ENCODE measurements at places on chromosomes 5 and 9. TPM values are rescaled to one million over a fixed set of nuclear protein-coding genes. Genes with fewer than 3 reads are reported as not detected.

The EXOSC3 gene
- total RNA-seq: 40.6 TPM

The PPIC gene
- total RNA-seq: 29.0 TPM

- DNase-seq: peak; percentile 85
Observed at GRCh38 chr9:21016701-21017491, 14.5 kb downstream of the HACD4 start.

GRCh38 chr9:77989458-77989857, 42.2 kb downstream of the GNAQ start:
- no peak for DNase-seq

GRCh38 chr5:154757814-154758406, 2.7 kb downstream of the LARP1 start:
- peak; percentile 70 for DNase-seq

- no peak for DNase-seq
Observed at GRCh38 chr5:176697267-176697933, 50.1 kb downstream of the TSPAN17 start.

GRCh38 chr5:116487045-116487444, 87.6 kb downstream of the SEMA6A start:
- no peak for DNase-seq

GRCh38 chr5:142727735-142728047, 41.8 kb upstream of the FGF1 start:
- DNase-seq: no peak

- no peak for DNase-seq
Observed at GRCh38 chr9:126207256-126207655, 119.4 kb upstream of the MVB12B start.

DNA sequence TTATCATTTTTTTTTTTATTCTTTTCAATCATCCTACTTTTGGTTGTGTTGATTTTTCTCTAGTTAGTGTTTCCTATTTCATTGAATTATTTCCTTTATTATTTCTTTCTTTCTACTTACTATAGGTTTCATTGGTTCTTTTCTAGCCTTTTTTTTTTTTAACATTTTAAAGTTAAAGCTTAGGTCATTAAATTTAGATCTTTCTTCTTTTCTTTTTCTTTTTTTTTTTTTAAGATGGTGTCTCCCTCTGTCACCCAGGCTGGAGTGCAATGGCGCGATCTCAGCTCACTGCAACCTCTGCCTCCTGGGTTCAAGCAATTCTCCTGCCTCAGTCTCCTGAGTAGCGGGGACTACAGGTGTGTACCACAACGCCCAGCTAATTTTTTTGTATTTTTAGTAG, 43.0 kb upstream of the PPP2CA start:
- no peak for DNase-seq

DNA sequence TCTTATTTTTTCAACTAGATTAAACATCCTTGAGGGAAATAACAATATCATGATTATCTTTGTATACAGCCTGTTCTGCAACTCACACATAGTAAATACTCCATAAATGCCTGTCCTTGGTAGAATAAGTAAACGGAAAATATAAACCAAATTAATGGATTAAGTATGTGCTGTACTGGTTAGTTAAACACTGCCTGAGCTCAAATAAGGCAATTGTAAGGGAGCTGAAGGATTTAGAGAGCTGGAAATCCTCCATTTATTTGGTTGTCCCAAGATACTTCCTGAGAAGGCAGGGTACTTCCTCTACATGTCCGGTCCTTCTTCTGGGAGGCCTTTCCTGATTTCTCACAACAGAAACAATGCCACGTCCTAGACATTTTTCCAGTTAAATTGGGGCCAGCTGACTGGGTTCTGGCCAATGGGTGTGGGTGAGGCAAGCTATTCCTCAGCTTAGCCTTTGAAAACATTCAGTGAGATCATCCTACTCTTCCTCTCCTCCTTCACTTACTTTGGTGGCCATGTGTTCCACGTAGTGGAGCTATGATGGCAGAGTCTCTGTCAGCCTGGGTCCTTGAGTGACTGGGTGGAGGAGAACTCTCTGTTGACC, 8.5 kb upstream of the C1QTNF3 start:
- no peak for DNase-seq

The MZB1 gene
- 0.21 TPM for total RNA-seq

DNA sequence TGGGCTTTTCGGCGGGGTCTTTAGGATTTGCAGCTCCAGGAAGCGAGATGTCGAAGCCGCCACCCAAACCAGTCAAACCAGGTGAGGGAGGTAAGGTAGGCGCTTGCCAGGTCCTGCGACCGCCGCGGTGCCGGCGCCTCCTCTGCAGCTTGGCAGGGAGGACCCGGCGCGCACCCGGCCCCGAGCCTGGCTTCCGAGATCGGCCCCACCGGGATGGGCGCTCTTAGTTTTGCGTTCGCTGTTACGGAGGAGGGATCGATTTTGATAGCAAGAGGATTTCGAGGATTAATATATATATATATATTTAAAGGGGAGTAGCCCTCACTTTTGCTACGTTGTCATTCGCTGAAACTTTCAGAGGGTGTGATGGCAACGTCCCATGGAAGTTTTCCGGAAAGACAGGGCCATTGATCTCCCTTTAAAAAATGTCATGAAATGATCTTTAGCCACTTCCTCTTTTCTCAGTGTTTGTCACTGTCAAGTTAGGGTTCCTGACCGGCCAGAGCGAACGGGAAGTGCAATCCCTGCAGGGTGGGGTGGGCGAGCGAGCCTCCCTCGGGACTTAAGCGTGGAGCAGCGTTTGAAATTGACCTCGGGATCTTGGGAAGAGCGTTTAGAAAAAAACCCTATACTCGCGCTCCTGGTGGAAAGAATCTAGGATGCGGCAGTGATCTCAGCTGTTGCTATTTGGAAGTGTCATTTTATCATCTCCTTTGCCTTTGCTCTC, 495 bp downstream of the OSTF1 start:
- peak; percentile 69 for DNase-seq

DNA sequence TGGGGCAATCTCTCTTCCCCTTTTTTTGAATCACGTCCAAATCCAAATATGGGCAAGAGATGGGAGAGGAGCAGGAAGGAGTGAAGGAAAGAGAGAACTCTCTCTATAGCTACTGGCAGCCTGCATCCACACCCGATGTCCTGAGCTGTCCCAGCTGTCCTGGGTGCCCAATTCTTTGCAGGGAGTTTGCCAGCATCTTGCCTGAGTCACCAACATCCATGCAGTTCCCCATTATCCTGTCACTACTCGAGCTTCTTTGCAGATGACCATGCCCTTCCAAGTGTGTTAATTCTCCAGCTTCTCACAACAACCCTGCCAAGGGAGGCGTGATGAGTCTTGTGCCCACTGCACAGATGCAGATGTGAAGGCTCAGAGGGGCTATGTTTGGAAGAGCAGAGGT, 127.1 kb downstream of the NSG2 start:
- DNase-seq: no peak

The STPG3 gene
- total RNA-seq: not detected

The PCDHGC4 gene
- total RNA-seq: 0.54 TPM

DNA sequence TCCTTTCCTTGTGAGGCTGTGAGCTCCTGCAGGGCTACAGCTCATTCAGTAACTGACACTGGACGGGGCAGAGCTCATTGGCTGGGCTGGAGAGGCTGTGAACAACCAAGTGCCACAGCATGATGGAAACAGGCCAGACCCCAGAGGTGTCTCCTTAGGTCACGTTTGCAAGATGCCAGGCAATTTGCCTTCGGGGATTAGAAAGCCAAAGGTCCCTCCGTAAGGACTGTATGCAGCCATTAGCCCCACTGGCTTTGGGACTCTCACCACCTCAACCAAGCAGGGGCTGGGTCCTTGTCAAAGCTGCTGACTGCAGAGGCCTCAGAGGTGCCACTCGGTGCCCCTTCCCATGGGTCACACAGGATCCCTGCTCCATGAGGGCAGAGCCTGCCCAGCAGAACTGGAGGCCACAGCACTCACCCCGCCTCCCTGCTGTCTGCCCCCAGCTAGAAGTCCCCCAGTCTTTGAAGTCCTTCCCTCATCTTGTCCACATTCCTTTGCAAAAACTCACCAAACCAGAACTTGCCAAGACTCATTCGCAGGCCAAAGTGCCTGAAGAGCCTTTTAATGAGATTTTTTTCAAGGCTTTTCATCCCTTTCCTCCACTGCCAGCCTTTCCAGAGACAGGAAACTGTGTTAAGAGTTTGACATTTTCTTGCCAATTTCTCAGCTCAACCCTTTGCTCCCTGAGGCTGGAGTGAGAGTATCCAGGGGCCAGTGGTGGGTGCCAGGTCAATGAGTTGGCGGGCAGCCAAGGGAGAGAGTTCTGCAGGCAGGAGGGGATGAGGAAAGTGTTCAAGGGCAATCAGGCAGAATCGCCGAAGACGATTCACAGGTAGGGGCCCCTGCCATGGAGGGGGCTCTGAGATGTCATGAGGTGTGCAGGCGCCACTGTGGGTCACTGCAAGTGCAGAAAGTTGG, 39.7 kb upstream of the SLC25A51 start:
- no peak for DNase-seq

DNA sequence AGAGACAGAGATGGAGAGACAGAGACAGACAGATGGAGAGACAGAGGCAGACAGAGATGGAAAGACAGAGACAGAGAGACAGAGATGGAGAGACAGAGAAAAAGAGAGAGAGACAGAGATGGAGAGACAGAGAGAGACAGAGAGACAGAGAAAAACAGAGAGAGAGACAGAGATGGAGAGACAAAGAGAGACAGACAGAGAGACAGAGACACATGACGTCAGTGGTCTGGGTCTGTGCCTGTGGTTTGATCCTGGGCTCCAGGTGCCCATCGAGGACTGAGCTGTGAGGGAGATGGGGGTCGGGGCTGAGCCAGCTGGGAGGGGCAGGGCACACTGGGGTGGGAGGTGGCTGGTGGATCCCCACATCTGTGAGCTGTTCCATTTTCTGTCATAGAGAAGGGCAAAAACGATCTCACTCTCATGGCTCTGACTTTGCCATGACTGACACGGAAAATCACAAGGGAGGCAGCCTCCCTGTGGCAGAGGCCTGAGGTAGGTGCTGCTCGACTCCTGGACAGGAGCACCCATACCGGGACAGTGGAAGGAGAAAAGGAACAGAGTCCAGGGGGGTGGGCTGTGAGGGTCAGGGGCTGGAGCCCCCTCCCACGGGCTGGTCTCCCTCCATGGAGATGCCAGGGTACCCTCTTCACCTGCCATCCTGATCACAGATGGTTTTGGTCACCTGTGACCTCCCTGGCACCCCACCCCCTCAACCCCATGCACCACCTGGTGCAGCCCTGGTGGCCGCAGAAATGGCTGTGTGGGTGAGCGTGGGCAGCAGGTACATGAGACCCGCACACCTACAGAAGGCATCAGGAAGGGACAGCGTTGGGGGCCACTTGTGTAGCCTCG, 28.8 kb downstream of the GLT6D1 start:
- no peak for DNase-seq

GRCh38 chr9:84450029-84450428, 109.5 kb upstream of the SLC28A3 start:
- no peak for DNase-seq

- DNase-seq: peak; percentile 13
Observed at GRCh38 chr5:57117596-57117995, 56.3 kb upstream of the GPBP1 start.

- DNase-seq: no peak
Observed at GRCh38 chr5:146466521-146467349, 19.6 kb downstream of the TCERG1 start.

GRCh38 chr5:100643473-100643872, 108.3 kb downstream of the FAM174A start:
- no peak for DNase-seq

DNA sequence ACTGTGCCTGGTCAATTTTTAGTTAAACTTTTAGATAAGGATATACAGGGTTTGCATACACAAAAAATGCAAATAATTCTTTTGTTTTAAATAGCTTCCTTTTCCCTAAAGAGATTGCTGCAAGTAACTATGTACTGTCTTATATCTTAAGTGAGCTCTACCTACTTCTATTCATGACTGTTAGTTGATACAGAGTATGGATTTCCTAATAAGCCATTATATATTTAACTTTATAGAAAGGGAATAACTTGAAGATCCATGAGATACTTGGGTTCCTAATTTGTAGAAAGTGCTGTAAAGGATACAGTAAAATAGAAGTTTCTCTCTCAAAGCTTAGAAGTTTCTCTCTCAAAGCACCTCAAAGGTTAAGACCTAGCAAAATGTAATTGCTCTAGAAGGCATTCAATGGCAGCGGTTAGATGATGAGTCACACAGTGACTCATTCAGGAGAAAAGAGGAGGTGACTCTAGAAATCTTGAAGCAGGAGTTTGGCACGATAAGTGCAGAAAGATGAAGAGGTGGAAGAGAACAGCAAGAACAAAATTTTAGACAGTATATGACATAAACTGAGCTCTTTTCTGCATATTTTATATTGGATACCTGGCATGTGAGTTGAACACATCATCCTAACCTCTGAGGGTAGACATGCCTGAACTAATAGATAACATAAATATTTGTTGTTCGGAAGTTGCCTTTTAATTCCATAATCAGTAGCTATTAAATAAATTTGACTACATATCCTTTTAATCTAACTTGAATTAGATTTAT, 5.5 kb upstream of the DNAJC21 start:
- DNase-seq: peak; percentile 73

The IL5 gene
- total RNA-seq: not detected

- peak; percentile 57 for DNase-seq
Observed at GRCh38 chr5:166581826-166582225, 1709.6 kb upstream of the WWC1 start.

The PDZD2 gene
- 14.5 TPM for total RNA-seq

DNA sequence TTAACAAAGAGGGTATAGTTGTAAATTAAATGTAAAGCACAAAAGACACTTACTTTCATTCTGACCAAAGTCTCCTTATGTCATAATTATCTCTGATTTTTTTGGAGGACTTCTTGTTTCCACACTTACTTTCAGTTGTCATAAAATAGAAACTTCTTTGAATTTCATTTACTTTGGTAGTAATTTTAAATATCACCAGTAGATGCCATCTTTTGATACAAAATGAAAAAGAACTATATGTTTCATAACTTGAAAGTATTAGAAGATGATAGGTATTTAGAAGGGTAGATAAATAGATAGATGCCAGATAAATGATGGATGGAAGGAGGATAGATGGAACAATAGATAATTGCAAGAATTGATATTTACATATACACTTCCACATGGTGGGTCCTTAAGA, 1865.3 kb upstream of the CDH9 start:
- DNase-seq: no peak

GRCh38 chr9:68547417-68547816, 6.7 kb upstream of the TMEM252 start:
- DNase-seq: no peak

GRCh38 chr5:160097991-160098390, 21.3 kb downstream of the PWWP2A start:
- no peak for DNase-seq

DNA sequence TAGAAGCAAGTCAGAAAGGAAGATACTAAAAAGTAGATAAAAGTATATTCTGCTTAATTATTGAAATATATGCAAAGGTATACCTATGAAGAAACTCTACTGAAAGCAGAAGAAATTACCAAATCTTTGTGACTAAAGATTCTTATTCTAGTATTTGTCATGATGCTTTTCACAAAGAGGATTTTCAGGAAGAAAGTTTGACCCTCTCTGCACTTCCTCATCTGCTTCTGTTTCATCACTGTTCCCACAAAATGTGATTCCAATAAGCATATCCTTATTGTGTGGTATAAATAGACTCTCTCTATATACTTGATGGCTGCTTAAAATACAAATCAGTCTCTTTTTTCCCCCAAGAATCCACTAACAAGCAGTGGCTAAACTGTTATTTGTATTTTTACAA, 2139.6 kb upstream of the ACO1 start:
- no peak for DNase-seq

All from foreskin keratinocyte (primary cell).